ENCODE measurements at places on chromosomes 6 and 20.
A peak's percentile ranks its signal among the peaks of the same experiment; 100 is the strongest.

- DNase-seq: no peak
These were observed 91.6 kb downstream of the PSMG4 start for GRCh38 chr6:3350252-3350796.

DNA sequence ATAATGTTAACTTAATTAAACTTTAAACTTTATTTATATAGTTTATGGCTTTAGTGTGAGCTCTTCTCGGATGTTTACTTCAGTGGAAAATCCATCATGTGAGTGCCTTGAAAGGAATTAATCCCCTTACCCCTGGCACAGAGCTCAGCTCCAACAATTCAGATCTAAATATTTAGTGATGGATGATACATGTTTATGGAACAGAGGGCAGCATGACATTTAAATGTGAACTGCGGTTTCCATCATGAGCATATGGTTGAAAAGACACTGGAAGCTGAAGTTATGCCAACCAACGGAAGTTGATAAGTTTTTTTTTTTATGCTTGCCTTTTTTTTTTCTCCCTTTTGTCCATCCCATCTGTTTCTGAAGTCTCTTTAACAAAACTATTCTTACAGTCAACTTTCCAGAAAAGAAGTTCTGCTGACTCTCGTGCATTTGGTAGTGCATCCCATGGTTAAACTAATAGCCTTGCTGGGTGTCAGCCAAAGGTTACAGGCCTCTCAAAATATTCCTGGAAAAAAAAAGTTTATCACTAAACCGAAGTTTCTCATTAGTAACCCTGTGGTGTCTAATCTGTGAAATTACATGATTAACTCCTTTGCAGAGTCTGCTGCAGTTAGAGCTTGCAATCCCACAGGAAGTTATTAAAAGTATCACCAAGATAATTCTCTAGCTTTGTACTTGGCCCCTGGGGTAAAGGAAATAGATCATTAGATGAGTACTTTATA lies 243.9 kb upstream of the TCF21 start:
- no peak for DNase-seq

- no peak for DNase-seq
These were observed 928.3 kb downstream of the TBC1D32 start for GRCh38 chr6:120405947-120406346.

GRCh38 chr6:136967876-136968752 lies 46.0 kb downstream of the SLC35D3 start:
- DNase-seq: peak; percentile 12

- no peak for DNase-seq
These were observed 20.8 kb downstream of the RRBP1 start for GRCh38 chr20:17661121-17661744.

DNA sequence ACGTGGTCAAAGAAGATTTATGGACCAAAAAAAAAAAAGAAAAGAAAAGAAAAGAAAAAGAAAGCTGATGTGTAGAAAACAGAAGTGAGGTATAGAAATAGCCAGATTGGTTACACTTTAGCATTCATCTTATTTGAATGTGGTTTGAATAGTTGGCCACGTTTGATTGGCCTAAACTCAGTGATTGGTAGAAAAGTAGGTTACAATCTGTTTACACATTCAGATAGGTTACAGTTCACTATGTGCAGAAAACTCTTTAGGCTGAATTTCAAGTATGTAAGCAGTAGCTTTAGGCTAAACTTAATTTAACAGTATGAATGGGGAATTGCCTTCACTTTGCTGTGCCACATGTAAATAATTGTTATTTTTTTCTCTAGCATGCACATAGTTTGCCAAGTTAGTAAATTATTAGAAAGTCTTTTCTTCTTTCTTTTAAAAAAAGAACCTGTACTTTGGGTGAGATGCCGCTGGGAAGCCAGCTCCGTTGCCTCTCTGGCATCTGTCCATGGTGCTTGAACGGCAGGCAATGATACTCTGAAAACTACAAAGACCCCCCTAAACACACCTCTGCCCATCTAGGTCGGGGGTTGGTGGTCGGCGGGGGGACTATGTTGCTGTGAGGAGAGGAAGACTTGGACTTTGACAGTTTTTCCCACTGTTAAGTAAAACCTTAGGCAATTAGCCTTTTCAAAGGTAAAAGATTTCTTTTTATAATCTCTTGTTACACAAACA lies 173.0 kb downstream of the AIG1 start:
- no peak for DNase-seq

Data from stimulated activated CD8-positive, alpha-beta memory T cell treated with anti-CD3 and anti-CD28 coated beads, Interleukin-15, amount 100 ng/mL, for 24 hours (primary cell).